ENCODE measurements at places on chromosomes 1 and 21.

- peak; percentile 77 for DNase-seq
Observed at GRCh38 chr1:21368515-21369289, 71.2 kb upstream of the NBPF3 start.

DNA sequence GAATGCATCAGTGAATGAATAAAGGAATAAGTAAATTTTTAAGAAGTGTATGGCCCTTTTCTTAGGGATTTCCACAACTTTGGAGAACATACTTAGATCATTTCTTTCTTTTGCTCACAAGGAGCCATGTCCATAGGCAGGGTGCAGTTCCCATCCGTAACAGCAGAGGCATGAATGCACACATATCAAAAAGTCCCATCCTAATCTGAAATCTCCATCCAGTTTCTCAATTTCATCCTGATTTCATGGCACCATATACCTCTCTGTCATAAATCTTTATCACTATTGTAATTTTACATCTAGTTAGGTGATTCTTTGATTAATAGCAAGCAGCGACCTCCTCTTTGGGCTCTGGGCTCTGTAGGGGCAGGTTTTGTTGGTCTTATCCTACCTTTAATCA lies 359.2 kb downstream of the RRAGC start:
- DNase-seq, result no peak

DNA sequence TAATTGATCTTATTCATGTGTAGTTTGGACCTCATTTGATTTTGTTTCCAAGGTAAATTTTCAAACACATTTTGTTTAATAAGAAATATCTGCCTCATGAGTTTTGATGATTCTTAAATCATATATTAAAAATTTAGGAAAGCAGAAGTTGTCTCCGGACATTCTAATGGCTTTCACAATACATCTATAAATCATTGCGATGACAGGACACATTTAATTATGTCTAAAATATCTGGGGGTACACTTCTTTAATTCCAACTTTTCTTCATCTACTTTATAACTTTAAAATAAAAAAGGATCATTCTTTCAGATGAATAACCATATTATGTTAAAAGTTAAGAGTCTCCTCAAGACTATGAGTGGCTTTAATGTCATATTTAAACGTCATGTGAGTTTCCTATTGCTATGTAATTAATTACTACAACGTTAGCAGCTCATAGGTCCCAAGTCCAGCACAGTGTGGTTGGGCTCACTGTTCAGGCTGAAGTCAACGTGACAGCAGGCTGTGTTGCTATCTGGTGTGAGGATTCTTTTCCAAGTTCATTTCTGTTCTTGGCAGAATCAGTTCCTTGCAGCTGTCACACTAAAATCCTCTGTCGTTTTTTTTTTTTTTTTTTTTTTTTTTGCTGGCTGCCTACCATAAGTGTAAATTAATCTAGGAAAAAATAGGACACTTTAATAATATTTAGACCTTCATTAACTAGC lies 893.5 kb downstream of the LTN1 start:
- DNase-seq, result no peak

- DNase-seq, result peak; percentile 52
Observed at GRCh38 chr1:1021010-1021919, 1.3 kb downstream of the AGRN start.

- peak; percentile 29 for DNase-seq
Observed at GRCh38 chr1:104648269-104648691, 898.6 kb downstream of the AMY1C start.

DNA sequence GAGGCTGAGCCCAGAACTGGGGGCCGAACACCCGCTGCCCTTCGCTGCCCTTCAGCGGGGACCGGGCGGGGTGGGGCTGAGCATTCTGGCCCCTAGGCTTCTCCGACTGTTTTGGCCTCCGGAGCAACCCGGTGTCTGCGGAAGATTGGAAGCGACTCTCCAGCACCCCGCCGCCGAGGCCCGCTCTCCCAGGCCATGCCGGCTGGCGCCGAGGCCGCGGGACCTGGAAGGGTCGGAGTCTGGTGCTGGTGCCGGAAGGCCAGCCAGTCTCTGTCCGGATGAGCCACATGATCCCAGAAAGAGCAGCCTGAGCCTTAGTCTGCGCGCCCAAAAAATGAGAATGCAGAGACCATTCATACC lies 272.0 kb downstream of the FOXD2 start:
- no peak for DNase-seq

- DNase-seq, result no peak
Observed at GRCh38 chr1:44045064-44045463, 13.8 kb upstream of the SLC6A9 start.

DNA sequence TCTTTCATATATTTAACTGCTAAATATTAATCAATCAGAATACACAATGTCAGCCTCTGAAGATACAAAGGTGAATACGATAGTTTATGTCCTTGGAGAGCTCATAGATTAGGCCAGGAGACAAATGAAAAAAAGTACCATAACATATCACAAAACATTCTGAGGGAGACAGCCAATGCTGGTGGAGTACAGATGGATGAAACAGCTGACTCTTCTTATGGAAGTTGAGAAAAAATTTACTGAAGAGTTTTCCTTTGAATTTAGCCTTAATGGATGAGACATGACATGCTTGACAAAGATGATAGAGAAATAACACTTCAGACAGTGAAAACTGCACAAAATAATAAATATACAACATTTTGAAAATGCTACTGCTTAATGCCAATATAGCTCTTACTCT lies 193.5 kb downstream of the PDE4B start:
- DNase-seq, result no peak

GRCh38 chr1:112618114-112618720 lies 724 bp downstream of the ST7L start:
- DNase-seq, result peak; percentile 67

Measured in hematopoietic multipotent progenitor cell treated with erythropoietin and hydrocortisone succinate and interleukin-3 and kit ligand, for 8 days (in vitro differentiated cells).